Stimulated activated CD4-positive, alpha-beta T cell treated with anti-CD3 and anti-CD28 coated beads, Interleukin-2, amount 100 ng/mL, for 48 hours (primary cell): ENCODE measurements at places on chromosomes 1 and 21.

GRCh38 chr1:176754676-176755075 lies 291.7 kb downstream of the PAPPA2 start:
- DNase-seq, result no peak

- no peak for DNase-seq
These were observed 12.8 kb downstream of the ZNF678 start for GRCh38 chr1:227576189-227576588.

- DNase-seq, result no peak
These were observed 16.7 kb upstream of the PDE9A start for GRCh38 chr21:42636520-42637266.

DNA sequence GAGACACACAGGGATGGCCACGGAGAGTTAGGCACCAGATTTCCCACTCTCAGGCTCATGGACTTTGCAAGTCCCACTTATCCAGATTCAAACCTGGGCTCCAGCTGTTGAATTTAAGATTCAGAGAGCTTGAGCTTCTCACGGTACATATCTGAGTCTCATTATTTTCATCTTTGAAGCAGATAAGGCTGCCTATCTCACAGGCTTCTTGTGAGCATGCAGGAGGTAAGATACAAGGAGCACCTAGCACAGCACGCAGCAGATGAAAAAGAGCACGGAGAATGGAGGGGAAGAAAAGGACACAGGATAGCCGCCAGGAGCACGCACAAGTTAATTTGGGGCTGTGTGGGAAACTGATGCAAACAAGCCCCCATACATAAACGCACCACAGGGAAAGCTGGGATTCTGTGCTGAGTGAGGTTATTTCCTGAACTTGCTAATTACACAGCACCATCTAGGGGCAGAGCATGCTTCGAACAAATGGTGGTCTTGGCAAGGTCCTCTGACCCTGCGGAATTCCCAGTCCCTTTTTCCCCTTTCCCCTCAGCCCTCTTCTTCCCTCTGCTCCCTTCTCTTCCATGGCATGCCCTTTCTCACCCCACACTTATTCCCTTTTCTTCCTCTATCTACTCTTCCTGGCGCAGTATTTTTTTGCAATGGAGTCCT lies 134.7 kb upstream of the VANGL1 start:
- no peak for DNase-seq

DNA sequence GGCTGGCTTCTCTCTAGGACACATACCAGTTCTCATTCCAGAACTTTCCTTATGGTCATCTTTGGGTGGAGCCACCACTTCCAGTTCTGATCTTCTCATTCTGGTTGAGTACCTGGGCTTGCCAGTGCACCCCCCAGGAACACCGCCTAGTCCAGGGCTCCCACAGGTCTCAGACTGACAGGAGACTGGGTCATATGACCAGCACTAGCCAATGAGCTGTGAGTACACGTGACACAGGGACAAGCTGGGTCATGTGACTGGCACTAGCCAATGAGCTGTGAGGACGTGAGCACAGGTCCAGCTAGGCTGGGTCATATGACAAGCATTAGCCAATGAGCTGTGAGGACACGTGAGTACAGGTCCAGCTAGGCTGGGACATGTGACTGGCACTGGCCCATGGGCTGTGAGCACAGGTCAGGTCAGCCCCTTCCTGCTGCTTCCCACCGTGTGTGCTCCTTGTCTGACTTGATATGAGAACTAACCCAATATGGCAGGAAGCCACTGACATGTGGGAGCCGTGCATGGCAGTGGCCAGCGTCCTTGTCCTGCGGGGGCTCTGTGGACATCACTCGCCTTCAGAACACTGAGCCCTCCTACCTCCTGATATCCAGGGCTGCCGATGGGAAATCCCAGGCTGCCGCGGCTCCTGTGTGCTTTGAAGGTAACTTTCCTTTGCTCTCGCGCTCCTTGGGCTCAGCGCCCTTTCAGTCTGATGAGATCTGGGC lies 22.7 kb downstream of the KRTAP10-1 start:
- no peak for DNase-seq

DNA sequence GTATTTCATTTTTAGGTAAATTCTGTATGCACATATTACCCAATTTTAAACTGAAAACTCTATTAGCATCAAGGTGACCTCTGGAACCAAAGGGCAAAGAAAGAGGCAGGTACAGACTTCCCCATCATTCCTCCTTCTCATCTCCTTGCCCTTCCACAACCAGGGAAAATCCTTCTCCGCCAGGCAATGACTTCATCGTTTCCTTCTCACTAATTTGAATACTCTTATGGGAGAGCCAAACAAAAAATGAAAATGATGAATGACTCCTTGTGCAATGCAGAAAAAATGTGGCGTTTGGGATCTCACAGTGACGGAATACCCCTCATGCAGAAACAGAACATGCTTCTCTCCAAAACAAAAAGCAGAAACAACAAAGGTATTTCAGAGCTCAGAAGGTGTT lies 83.7 kb downstream of the HLCS start:
- DNase-seq, result no peak

DNA sequence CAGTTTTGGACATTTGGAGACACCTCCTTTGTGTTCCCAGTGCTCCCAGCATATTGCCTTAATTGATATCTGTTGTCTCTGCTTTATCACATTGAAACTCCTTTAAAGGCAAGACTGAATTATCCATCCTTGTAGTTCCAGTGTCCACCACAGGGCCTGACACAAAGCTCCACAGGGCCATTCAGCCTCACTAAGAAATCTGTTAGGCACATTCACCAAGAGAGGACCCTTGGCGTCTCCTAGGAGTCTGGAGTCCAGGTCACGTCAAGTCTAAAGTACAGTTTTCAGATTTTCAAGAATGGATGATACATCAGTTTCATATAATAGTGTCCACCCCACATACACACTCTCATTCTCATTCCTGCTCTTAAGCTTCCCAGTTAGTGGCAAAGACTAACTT lies 4.8 kb downstream of the ACP6 start:
- no peak for DNase-seq

GRCh38 chr1:210239349-210240111 lies 6.9 kb downstream of the SERTAD4 start:
- DNase-seq, result no peak

- DNase-seq, result no peak
These were observed 63.0 kb upstream of the RGS1 start for GRCh38 chr1:192512426-192513162.

DNA sequence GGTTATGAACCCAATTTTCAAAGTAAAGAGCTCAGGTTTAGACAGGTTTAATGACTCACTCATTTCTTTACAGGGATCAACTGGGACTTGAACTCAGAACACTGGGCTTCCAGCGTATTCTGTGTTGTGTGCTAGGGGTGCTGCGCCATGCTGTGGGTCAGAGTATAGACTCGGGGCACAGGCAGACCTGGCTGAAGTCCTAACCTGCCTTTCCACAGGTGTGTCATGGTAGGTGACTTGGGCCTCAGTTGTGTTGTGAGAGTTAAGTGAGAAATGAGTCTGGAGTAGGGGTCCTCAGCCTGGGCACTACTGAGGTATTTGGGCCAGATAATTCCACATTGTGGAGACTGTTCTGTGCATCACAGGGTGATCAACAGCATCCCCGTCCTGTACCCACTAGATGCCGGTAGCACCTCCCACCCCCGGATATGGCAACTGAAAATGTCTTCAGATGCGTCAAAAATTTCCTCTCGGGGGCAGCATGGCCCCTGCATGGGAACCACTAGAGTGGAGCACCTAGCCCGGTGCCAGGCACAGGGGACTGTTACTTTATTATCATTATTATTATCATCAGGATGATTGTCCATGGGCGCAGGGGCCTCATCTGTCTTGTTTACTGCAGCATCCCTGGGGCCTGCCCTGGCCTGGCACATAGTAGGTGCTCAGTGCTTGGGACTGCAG lies 575.5 kb downstream of the PTPRU start:
- no peak for DNase-seq
